ENCODE measurements at places on chromosomes 3 and 15.

DNA sequence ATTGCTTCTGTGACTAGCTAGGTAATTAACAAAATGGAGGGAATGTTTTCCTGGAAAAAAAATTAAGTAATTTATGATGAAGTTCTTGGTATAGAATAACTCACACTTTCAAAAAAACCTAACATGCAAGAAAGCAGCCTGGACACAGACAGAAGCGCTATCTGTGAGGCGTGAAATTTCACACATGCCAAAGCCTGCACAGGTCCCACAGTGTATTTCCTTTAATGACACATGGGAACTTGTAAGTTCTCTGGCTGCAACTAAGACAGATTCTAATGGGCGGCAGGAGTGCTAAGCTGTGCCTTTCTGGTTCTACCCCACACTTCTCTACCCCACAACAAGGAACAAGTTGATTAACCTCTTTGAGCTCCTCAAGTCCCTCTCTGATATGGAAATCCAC lies 84.9 kb upstream of the NEO1 start:
- no peak for DNase-seq

GRCh38 chr3:70488816-70489215 lies 176.4 kb upstream of the MDFIC2 start:
- no peak for DNase-seq

DNA sequence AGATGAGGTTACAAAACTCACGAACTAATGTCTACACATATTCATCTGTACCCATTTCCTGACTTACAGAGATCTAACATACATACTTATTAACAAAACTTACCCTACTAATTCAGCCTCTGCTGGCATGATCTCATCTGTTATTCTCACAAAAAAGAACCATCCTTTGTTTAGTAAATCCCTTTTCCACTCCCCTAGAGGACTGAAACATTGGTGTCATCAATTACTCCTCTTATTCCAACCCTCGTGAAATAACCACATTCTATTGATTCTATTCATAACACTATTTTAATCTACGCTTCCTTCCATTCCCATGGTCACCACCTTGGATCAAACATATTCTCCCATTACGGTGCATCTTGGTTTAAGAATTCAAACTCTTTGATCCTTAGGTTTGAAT lies 505.9 kb downstream of the SI start:
- no peak for DNase-seq

GRCh38 chr15:88076328-88076727 lies 180.2 kb downstream of the NTRK3 start:
- DNase-seq: no peak

- no peak for DNase-seq
Observed at GRCh38 chr3:177883957-177884356, 652.3 kb upstream of the KCNMB2 start.

- no peak for DNase-seq
Observed at GRCh38 chr3:13389378-13389777, 30.7 kb downstream of the NUP210 start.

DNA sequence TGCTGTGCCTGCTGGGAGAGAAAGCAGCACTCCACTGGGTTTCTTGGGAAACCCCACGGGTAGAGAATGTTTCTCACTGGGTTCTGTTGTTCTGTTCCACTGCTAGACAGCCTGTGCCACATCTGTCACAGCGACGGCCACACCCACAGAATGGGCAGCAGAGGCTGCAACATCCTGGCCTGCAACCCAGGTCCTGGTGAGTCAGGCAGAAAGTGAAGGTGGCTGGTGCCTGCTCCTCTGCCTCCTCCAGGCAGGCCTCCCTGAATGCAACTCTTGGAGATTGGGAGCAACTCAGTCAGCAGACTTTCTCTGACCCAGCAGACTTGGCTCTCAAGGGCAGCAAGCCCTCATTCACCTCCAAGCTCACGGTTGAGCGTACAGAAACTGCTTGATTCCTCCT lies 13.0 kb downstream of the C3orf18 start:
- no peak for DNase-seq

DNA sequence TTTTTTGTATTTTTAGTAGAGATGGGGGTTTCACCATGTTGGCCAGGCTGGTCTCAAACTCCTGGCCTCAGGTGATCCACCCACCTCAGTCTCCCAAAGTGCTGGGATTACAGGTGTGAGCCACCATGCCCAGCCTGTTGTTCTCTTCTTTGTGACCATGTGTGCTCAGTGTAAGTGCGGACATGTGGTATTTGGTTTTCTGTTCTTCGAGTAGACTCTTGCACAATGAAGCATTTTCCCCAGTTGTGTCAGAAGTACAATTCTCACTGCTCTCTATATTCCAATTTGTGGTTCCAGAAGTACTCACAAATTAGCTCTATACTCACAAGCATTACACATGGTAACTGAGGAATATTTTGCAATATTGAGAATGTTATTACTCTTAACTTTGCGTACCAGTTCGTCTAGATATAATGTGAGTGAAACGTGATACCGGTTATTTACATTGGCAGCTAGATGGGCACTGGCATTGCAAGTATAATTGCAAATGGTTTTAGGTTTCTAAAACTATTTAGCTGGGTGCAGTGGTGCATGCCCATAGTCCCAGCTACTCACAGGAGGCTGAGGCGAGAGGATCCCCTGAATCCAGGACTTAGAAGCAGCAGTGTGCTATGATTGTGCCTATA lies 34.2 kb upstream of the MTMR14 start:
- no peak for DNase-seq

- no peak for DNase-seq
Observed at GRCh38 chr3:16599694-16600093, 5.5 kb downstream of the DAZL start.

GRCh38 chr3:171251835-171252234 lies 208.4 kb downstream of the TNIK start:
- DNase-seq: no peak

- DNase-seq: no peak
Observed at GRCh38 chr3:146577662-146578061, 27.5 kb downstream of the PLSCR5 start.
